Putamen (tissue), 1 donor: ENCODE measurements at places on chromosomes 11 and 22.

GRCh38 chr11:42528911-42529310 lies 782.9 kb upstream of the API5 start:
- no peak for DNase-seq

- DNase-seq: no peak
Measured at GRCh38 chr11:23278121-23278520, 417.8 kb upstream of the CCDC179 start.

- no peak for DNase-seq
Measured at GRCh38 chr11:61762798-61763197, 10.4 kb downstream of the MYRF start.

GRCh38 chr11:79227767-79228755 lies 212.8 kb downstream of the TENM4 start:
- DNase-seq: no peak

DNA sequence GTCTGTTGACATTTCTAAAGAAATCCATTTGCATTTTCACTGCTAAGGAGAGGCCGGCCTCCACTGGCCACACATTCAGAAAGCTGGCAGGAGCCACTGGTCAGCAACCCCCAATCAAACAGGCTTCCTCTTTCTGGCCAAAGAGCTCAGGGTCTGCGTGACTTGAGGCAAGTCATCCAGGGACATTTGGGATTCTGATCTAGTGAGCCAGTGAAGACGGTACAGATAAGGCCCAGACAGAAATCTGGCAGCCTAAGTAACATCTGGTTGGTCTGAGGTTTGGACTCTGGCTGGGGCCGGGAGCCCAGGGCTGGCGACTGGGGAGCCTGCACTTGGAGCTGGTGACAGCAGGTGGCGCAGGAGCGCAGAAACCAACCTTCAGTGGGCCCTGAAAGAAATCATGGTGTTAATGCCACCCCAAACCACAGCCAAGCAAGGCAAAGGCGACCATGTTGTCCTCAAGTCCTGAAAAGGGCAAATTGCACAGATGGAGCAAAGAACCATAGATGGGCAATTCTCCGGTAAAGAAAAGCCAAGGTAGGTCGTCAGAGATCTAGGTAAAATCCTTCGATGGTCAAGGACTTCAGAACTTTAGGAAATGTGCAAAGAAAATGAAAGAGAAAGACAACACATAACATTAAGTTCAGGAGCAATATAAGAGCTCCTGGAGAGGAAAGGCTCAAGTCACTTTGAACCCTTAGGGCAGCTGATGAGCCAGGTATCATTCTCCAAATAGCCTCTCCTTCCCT lies 99.4 kb upstream of the BLID start:
- peak; percentile 82 for DNase-seq

DNA sequence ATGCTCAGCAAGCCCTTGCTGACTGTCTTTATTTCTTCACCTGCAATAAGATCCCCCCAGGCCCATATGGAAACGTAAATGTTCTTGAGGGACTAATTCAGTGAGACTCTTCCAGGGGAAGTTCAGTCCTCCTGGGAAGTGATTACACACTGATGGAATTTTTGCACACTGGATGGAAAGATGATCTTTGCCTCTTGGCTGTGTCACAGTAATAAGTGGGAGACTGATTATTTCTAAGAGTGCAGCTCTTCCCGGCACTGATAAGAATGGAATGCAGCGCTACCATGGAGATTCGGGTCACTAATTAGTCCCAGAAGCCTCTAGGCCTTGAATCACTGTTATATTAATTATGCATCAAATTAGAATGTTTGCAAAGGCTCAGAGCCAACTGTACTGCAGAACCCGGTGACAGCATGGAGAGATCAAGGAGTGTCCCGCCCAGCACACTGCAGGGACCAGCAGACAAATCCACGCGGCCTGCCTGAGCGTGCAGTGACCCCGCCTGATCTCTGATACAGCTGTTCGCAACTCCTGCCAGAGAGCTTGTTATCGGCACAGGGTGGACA lies 178.3 kb downstream of the SNX19 start:
- no peak for DNase-seq

DNA sequence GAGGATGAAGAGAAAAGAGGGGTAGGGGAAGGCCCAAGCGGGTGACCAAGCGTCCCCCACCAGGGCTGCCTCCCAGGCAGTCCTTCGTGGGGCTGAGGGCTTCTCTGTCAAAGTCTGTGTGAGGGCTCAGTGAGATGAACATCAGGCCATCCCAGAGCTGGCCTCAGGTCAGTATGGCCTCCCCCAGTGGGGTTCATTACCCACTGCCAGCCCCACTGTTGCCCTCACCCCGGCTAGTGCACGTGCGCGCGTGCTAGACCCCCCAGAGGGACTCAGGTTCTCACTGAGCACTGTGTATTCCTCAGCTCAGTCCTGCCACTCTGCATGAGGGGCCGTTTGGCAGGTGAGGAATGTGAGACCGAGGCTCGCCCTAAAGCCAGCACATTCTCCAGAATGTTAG lies 3.3 kb downstream of the KDELR3 start:
- DNase-seq: no peak

DNA sequence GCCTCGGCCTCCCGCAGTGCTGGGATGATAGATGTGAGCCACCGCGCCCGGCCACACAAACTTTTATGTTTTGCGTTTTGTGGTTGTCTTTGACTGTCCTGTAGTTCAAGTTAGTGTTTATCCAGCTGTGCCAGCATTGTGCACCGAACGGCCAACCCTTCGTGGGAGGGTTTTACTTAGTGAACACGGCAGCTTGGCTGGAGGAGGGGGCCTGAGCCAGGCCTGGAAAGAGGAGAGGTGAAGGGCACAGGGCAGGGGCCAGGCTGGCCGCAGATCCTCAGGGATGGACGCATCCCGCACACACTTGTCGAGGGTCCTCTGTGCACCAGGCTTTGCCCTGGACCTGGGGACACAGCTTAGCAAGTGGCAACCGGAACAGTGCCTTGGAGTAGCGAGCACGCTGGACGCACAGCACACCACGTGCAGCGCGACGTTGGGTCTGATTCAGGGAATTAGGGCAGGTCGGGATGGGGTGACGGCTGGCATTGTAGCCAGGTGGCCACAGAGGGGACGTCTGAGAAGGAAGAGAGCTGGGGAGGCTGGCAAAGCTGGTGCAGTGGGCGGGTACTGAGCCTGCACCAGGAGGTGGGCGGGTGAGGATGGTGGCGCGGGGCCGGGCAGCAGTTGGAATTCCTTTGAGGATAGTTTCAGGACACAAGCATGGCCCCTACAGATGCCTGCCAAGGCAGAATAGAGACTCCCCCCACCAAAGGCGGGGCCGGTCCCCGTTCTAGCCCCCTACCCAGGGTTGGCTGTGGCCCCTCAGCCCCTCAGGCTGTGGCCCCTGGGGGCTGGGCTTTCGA lies 13.4 kb downstream of the EPS8L2 start:
- no peak for DNase-seq

GRCh38 chr11:3171931-3172560 lies 6.9 kb upstream of the OSBPL5 start:
- DNase-seq: no peak

DNA sequence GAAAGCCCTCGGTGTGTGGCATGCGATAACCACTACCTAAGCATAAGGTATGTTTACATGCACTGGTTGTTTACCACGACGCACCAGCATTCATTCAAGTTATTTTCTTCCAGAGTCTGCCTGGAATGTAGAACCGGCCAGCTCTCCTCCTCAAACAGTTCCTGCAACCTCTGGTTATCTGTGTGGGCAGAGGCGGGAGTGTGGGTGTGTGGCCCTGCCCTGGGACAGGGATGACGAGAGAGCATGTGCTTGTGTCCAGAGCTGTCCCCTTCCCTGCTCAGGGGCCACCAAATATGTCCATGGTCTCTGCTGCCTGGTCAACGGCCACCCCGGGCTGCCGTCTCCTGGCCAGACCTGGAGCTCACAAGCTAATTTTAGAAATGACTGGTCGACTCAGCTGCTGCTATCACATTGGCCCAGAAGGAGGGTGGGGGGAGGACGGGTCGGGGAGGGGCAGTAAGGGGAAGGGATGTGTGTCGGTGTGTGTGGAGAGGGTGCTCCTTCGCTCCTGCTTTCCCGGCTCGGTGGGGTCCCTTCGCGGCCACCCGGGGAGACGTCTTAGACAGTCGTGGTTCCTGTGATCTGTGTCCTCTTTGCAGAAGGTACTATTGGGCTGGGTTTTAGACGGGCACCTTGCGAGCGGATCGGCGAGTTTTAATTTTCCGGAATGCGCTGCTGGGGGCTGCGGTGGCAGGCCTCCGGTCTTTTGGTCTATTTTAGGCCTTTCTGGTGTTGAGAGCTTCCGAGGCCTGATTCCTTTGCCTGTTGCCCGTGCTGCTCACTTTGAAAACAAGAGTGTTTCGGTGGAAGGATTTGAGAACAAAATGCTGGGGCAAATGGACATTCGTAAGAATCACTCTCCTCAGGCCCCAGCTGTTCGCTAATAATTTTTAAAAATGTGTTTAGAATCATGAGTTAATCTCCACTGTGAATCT lies at the start of gene MYO18B:
TSS of gene MYO18B (plus strand) at position 497 of the 935 bp plus-strand sequence. CDS start 18,905 bp downstream, outside the sequence.
- no peak for DNase-seq

GRCh38 chr22:21624880-21625791 lies 4.7 kb downstream of the YDJC start:
- no peak for DNase-seq

DNA sequence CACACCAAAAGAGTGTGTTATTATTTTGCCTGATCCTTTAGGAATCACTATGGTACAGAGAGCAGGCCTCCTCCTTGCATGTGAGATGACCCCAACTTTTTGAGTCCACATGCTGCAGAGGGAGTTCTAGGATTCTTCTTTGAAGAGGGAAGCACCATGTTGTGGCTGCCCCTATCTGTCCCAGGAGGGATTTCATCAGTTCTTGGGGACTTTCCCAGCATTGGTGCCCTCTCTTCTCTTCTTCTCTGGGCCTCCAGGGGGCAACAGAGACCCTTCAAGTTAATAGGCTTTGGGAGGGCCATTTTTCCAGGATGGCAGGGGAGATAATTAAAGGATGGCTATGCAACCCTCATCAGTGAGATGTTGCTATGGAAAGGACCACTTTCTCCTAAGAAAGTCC lies 3.6 kb downstream of the MMP1 start:
- DNase-seq: no peak

GRCh38 chr22:50139843-50140415 lies 30.6 kb upstream of the PANX2 start:
- no peak for DNase-seq
